ENCODE measurements at places on chromosomes 6 and 20.

- no peak for DNase-seq
These were observed 34.9 kb downstream of the CEP43 start for GRCh38 chr6:167034056-167034455.

DNA sequence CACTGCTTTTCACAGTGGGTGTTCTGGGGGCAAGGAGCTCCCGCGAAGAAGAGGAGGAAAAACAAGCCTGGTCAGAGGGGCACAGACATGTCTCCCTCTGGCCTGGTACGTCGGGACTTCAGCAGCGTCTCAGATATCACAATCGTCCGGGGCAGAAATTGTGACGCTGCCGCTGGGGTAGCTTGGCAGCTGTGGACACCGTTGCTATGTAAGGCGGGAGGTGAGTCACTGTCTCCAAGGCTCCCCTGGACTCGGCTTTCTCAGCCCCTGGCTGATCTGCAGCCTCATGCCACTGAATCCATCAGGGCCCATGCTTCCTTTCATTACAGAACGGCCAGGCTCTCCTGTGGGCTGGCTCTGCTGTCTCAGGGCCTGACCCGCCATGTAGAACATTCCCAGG, 98.7 kb downstream of the SULF2 start:
- DNase-seq, result no peak

DNA sequence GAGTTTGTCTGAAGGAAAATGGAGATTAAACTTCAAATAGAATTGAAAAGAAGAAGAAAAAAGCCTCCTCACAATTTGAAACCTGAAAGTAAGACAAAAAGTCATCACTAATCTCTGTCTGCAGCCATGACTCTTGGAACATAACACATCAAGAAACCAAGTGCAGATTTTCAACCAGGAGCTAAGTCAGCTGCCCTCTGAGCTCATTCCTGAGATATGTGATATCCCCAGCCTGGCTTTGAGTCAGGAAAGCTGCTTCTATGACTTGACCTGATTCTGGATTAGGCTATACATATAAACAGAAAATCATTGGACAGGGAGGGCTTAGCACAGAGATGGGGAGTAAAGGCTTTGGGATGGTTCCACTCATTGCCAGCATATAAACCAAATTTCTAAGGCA, 891.4 kb downstream of the TFAP2A start:
- DNase-seq, result peak; percentile 85

- DNase-seq, result no peak
These were observed 133.4 kb upstream of the DTNBP1 start for GRCh38 chr6:15796130-15796771.

DNA sequence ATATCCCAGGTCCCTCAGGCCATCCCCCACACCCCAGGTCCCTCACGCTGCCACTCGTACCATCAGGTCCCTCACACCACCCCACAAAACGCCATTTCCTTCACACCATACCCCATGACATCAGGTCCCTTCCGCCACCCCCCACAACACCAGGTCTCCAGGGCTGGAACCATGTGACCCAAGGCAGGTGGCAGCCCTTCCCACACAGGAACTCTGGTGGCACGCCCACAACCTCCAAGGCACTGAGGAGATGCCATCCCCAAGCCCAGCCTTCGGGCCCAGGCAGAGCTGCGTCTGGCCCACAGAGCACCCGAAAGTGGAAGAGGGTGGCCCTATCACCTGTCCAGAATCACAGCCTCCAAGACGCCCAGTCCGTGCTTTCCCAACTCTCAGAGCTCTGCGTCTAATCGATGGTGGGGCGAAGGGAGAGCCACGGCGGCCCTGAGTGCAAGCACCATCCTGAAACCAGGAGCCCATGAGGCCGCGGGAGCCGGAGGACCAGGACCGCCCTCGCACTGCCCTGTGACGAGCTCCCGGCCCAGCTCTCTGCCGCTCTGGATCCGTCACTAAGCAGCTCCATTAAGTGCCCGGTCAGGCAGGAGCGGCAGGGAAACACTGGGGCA, 12.7 kb downstream of the TAF4 start:
- no peak for DNase-seq

DNA sequence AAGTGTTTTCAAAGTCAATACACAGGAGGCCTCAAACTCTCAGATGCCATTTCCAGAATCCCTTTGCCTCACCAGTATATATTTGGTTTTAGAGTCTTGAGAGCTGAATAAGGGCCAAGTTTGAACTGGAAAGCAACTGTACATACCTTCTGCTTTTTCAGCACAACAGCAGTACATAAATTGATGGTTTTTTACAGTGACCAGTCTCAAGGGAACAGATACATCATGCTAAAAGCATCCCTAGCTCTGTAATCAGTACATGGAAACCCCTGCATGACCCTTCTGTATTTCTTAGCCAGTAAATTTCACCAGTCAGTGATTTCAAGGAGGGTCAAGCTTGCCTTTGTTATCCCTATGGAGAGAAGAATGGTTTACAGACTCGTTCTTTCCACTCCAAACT, 40.6 kb upstream of the ECHDC1 start:
- no peak for DNase-seq

DNA sequence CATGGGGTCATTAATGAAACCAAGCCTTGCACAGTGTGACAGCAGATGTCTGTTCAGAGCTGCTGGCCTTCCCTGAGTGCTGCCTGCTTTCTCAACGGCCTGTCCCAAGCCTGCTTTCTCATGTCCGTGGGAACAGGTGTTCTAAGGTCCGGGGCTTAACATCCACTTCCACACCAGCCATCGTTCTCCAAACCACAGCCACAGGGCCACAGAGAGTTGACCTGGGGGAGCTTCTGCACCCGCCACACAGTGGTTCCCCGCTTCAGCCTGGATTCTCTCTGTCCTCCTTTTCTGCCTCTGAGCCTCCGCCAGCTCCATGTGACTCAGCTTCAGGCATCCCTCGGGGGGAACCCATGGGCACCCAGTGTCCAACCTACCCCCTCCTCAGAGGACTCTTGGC, 26.9 kb upstream of the PPP1R3G start:
- peak; percentile 34 for DNase-seq

DNA sequence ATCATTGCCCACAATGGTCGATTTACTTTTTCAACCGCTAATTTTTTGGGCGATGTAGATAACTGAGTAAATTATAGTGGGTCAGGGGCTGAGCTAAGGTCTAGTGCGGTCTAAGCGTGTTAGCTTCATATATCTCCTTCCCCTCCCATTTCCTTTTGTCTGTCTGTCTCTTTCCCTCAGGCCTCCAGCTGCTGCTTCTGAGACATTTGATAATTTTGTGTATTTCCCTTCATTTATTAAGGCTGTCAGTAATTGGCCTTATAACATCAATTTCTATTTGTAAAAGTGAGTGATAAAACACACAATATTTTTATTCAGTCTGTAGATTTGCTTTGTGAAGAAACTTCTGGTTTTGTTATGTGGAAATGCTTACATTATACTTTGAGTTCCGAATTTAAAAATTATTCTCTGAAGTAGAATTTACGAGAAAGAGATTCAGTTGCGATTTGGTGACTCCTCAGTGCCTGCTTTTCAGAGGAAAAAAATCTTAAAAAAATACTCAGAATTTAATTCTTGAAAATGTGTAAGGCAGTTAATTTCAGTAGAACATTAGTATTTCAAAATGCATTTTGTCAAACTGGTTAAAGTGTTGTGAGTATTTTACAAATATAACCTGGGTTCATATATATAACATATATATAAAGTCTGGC, 1.4 kb downstream of the TMEM170B start:
- no peak for DNase-seq

DNA sequence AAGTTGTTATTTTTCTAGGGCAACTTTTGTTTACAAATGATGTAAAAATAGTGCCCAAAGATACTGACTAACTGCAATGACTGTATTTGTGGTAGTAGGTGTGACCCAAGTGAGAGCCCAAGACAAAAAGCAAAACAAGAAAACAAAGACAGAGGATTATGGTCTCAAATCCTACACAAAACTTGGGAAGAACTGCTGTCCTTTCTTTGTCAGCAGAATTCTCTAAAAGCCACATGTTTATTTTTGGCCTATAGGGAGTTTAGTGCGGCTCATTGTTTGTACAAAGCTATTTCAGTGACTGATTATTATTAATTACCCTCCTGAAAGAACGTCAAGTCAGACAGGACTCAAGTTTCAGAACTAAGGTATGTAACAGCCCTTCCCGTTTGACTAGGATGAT, 509.2 kb upstream of the SLC35B3 start:
- no peak for DNase-seq

DNA sequence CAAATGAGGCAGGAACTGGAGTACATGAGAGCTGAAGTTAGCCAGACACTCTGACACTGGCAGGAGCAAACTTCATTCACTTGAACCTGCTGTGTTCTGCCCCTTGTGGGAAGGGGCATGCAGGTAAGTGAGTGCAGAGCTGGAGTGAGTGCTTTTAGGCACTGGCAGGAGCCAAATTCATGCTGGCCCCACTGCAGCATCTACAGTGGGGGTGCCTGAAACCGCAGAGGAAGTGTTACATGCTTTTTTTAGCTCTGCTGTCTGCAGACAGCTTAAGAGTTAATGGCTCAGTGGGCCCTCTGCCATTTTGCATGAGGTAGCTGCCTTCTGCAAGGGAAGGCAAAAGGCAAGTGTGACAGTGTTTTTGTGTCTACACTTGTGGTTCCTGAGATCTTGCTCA, 167.9 kb upstream of the SYNCRIP start:
- no peak for DNase-seq

DNA sequence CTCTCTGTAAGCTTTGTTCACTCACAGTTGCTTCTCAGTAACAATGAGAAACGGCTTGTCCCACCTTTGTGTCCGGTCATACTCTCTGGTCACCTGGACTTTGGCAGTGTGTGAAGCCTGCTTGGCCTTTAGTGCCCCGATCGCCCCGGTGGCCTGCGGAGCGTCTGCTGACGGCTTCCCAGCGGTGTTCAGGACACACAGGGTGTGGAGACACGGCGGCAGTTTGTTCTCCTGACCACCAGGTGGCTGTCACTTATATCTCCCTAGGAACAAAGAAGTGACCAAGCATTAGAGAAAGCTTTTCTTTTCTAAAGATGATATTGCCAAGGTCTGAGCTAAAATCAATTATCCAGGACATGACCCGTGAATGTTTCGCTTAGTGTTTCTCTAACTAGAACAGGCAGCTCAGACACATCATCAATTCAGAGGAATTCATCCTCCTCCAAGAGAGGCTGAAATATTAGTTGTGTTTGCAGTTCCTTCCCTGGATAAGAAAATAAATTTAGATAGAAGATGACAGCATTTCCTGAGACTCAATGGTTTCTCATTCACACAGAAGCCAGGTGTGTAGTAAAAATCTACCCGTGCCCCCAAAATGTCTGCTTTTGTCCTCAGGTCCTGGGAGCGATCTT, 167.4 kb upstream of the THBS2 start:
- peak; percentile 51 for DNase-seq

DNA sequence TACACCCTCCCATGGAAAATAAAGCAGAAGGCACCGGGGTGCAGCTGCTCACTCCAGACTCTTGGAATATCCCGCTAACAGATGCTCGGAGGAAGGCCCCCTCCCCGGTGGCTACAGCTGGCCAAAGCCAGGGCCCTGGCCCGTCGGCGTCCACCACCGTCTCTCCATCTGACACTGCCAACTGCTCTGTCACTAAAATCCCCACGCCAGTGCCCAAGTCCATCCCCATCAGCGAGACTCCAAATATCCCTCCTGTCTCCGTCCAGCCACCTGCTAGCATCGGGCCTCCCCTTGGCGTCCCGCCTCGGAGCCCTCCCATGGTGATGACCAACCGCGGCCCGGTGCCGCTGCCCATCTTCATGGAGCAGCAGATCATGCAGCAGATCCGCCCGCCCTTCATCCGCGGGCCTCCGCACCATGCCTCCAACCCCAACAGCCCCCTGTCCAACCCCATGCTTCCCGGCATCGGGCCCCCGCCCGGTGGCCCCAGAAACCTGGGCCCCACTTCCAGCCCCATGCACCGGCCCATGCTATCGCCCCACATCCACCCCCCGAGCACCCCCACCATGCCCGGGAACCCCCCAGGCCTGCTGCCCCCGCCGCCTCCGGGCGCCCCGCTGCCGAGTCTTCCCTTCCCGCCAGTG, 143.9 kb downstream of the SOBP start:
- no peak for DNase-seq

DNA sequence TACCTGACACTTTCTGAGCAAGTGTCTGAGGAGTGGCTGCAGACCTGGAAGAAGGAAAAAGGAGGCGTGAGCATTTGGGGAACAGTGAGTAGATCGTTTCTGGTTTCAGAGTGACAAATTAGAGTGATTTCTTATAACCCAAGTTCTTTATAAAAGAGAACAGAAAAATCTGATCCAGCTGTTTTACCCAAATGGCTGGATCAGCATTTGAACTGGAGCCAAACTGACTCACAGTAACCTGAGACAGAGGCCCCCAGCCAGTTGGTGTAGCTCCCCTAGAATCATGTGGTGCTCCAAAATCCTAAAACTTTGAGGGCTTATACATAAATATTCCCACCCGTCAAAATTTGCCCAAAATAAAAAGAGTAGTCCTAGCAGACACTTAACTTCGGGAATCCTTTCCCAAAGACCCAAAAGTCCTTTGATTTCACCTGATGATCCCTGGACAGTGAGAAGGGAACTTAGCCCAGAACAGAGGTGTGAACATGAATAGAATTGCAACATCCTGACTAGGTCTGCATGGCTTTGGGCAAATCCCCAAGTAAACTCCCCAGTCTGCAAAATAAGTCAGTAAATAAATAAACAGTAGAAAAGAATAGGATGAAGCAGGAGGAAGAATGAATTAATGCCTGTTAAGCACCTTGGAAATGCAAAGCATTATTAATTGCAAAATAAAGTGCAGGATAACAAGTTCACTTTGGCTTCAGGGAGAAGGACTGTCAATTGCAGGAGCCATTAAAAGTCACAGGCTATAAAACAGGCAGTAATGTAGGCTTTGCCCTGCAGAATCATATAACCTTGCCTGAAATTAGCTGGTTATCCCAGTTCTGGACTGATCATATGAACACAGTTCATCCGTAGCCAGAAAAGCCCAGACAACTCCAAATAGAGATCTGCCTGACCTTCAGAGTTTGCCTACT, 262.0 kb upstream of the JARID2 start:
- DNase-seq, result peak; percentile 18

GRCh38 chr20:50343125-50343489, 152.5 kb downstream of the CEBPB start:
- DNase-seq, result no peak

- DNase-seq, result no peak
These were observed 52.1 kb downstream of the IRF4 start for GRCh38 chr6:443621-444159.

DNA sequence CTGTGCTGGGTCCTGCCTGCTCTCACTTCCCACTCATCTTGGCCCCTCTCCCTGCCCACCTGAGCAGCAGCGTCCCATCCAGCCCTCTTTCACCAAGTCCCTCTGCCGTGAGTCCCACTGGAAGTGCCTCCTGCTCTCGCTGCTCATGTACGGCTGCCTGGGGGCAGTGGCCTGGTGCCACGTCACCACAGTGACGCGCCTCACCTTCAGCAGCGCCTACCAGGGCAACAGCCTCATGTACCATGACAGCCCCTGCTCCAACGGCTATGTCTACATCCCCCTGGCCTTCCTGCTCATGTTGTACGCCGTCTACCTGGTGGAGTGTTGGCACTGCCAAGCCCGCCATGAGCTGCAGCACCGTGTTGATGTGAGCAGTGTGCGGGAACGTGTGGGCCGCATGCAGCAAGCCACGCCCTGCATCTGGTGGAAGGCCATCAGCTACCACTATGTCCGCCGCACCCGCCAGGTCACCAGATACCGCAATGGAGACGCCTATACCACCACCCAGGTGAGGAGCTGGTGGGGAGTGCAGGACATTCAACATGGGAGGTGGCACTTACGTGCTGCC, 2.8 kb downstream of the TMEM151B start:
- no peak for DNase-seq

GRCh38 chr20:44637042-44637441, 14.5 kb downstream of the ADA start:
- no peak for DNase-seq
